ENCODE measurements at places on chromosomes 5 and 9.

DNA sequence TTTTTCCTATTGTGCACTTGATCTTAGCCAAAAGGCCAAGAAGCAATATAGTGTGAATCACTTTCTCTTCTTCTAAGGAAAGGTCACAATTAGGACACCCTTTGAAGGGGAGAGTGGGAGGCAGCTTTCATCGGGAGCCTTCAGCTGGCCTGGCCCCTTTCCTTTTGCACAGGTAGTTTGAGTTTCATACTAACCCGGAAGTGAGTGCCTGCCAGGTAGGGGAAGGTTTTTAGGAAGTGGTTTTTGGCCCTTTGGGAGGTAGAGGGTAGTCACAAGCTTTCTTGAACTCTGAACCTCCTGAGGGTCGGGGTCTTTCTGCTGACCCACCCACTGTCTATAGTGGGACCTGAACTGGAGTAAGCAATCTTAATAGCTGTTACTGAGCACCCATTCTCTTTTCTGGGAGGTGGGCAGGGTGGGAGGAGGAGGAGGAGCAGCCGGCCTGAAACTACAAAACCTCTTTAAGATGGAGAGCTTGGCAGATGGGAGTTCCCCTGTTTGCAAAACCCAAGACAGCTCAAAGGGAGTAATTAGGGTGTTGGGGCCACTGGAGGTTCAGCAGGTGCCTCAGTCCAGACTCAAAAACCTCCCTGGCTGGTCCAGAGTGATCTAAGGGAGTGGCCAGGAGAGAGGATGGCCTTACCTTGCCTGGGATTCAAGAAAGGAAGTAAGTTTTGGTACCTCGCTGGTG lies 6.0 kb downstream of the LARP1 start:
- no peak for DNase-seq

DNA sequence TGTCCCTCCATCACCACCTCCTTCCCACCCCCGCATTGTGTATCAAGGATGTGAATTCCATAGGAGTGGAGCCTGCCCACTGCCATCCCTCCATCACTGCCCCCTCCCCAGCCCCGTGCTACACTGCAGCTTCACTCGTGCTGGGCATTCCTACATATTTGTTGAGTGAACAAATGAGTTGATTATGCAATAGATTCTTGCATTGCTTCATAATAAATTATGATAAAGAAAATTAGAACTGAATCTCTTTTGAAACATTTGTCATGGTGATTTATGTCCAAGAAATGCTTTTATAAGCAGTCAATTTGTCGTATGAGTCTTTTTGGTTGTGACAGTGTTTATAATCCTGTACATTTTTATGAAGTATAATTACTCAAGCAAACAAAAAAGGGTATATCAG lies 83.2 kb downstream of the IRX1 start:
- DNase-seq, result no peak

DNA sequence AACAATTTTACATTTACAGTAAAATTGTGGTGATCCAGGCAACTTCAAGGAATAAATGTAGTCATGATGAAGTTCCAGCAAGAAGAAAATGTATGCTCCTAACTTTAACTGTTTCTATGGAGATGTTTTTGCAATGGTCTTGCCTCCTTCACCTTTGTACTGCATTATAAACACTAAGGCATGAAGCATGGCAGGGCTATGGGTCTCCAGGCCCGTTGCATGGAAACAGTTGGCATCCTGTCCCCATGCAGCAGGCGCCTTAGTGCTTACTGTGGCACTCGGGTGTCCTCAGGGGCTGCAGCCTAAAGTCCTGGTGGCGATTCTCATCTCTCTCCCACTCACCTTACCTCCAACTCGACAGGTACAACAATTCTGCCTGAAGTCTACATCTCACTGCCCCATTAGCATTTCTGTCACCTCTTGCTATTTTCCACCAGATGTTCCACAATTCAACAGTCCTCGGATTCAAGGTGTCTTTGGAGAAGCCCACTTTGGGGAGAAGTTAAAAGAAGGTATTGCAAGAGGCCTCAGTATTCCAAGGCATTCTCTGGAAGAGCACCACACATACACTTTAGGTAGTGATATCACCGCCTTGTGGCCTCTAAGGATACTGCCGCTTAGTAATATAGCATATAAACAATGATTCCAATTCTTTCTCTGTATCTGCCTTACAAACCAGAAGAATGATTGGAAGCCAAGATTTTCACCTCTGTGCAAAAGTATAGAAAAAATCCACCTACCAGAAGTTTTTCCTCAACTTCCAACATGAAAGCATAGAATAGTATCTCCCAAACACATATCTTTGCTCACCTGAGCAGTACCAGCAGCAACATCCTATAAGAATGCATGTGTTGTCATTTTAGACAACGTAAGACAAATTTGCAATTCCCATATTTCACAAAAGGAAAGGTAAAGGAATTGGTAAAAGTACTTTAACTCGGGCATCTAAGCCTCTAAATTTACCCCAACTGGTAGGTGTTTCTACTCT lies 5.1 kb downstream of the LIFR start:
- DNase-seq, result peak; percentile 35

- no peak for DNase-seq
These were observed 2.6 kb downstream of the QSOX2 start for GRCh38 chr9:136242918-136243525.

GRCh38 chr9:16601991-16602390 lies 268.5 kb downstream of the BNC2 start:
- no peak for DNase-seq

GRCh38 chr5:154968953-154969352 lies 28.1 kb downstream of the MRPL22 start:
- no peak for DNase-seq

DNA sequence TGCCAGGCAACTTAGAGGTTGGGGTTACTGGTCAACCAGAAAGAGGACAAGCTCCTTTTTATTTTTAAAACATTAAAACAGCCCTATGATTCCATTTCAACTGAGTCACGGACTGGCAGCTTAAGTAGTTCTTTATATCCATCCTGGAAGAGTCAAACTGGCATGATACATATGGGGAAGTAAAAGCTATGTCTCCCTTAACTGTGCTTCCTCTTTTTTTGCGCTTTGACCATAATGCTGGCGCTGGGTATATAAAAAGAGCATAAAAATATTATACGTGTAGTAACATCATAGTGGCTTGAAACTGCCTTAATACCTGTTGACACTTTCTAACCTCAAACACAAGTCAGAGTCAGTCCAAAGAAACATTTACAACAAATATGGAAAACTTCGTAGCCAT lies 274.4 kb downstream of the CSNK1G3 start:
- DNase-seq, result no peak

DNA sequence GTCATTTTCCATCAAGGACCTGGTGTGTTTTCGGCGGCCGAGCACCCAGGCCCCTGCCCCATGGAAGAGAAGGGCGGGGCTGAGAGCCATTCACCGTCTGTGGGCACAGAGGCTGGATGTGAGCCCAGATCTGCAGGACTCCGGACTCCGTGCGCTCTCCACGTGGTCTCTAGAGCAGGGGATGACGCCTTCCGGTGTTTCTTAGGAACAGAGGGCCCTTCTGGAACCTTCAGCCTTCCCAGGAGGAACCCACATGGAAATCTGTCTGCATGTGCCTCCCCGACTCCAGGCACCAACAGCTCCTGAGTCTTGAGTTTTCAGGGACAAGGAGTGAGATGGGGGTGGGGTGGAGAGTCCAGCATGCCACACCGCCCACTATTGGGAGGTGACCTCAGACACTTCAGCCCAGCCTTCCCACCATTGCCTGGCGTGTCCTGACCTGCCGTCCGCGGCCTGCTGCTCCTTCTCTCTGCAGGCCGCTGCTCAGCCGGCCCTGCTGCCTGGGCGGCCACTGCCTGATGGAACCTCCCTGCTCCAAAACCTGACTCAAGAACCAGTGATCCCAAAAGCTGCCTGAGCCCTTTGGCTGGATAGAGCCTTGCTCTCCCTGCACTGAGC lies 2.4 kb upstream of the RXRA start:
- DNase-seq, result no peak

DNA sequence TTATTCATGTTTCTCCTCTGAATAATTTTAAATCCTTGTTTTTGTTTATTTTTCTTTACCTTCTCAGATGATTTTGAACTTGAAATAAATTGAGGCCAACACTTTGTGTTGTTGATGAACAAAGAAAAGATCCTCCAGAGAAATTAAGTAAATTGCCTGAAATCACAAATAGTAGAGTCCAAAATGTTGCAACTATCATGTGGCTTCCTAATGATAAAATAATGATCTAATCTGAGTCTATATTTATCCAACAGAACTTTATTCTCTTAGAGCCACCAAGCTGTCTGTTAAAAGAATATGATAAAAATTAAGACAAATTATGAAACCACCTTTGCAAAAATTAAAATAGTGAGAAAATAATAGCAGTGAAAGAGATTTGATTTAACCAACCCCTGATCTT lies 132.2 kb upstream of the SPEF2 start:
- DNase-seq, result no peak

- DNase-seq, result peak; percentile 79
These were observed 154.7 kb downstream of the FAM114A2 start for GRCh38 chr5:153883854-153884611.

All from fibroblast of skin of left quadriceps (primary cell).